ENCODE measurements at places on chromosomes 1 and 21.
A peak's percentile ranks its signal among the peaks of the same experiment; 100 is the strongest.

DNA sequence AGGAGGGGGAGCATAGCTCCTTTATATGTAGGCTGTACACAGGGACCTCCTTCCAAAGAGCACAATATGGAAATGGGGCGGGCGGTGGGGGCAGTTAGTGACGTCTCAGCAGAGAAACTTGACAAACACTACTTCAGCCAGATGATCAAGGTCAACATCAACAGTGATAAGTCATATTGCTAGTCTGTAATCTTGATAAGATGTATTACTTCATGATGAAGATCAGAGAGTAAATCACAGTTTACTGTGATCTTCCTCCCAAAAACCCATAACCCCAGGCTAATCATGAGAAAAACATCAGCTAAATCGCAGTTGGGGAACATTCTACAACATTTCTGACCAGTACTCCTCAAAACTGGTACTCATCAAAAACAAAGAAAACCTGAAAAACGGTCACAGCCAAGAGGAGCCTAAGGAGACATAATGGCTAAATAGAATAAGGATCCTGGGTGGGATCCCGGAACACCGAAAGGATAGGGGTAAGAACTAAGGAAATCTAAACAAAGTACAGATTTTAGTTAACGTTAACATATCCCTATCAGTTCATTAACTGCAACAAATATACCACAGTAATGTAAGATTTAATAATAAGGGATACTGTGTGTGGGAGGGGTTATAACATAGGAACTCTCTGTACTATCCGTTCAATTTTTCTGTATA is 20.2 kb downstream of the LPAR3 start:
- DNase-seq, result no peak

- DNase-seq, result no peak
Measured at GRCh38 chr1:178412400-178412770, 84.4 kb downstream of the CLEC20A start.

- DNase-seq, result no peak
Measured at GRCh38 chr1:61051719-61052394, 30.5 kb upstream of the NFIA start.

- DNase-seq, result no peak
Measured at GRCh38 chr1:230627767-230628166, 14.5 kb upstream of the COG2 start.

- DNase-seq, result no peak
Measured at GRCh38 chr1:42873670-42874069, 27.3 kb downstream of the ZNF691 start.

DNA sequence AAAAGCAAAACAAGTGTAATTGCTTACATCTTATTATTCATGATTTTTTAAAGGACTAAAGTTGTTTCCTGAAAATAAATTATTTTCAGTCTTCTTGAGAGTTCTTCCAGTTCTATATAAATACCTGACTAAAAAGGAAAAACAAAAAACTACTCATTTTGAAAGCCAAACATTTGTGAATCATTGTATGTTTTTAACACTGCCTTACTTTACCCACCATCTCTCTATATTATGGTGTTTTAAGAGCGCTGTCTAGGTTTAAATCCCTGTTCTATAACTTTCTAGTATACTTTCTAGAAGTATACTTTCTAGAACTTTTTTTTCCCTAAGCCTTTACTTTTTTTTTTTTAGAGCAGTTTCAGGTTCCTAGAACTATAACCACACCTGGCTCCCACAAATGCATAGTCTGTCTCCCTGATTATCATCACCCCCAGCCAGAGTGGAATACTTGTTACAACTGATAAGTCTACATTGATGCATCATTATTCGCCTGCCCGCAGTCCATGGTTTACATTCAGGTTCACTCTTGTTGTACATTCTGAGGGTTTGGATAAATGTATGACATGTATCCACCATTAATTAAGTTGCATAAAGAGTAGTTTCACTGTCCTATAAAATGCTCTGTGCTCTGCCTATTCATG is 9.8 kb downstream of the RSBN1 start:
- no peak for DNase-seq

GRCh38 chr1:57620605-57621004 is 196.7 kb upstream of the DAB1 start:
- no peak for DNase-seq

GRCh38 chr1:170530972-170531757 is 801 bp upstream of the GORAB start:
- no peak for DNase-seq

DNA sequence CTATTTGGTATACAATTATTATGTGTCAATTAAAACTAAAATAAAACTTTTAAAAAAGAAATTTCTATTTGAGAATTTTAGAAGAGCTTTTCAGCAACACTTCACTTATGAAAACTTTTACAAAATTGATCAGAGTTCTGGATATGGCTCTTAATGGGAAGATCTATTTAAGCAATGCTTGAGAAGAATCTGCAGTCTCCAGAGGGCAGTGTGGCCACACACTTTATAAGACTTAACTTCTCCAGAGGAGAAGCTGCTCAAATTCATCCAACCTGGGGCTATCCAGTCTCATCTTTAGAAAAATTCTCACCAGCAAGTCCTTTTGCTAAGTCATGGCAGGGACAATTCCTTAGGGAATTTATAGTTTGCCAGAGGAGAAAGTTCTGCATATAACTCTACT is 25.2 kb upstream of the AGO1 start:
- DNase-seq, result no peak

- no peak for DNase-seq
Measured at GRCh38 chr1:47231301-47232186, 481 bp downstream of the TAL1 start.

GRCh38 chr1:172466795-172467407 is 23.0 kb upstream of the PIGC start:
- DNase-seq, result no peak

- DNase-seq, result no peak
Measured at GRCh38 chr21:42471716-42472330, 24.2 kb downstream of the RSPH1 start.

- DNase-seq, result no peak
Measured at GRCh38 chr1:229629261-229629660, 3.2 kb downstream of the URB2 start.

- no peak for DNase-seq
Measured at GRCh38 chr1:92990828-92991227, 29.6 kb upstream of the DIPK1A start.

DNA sequence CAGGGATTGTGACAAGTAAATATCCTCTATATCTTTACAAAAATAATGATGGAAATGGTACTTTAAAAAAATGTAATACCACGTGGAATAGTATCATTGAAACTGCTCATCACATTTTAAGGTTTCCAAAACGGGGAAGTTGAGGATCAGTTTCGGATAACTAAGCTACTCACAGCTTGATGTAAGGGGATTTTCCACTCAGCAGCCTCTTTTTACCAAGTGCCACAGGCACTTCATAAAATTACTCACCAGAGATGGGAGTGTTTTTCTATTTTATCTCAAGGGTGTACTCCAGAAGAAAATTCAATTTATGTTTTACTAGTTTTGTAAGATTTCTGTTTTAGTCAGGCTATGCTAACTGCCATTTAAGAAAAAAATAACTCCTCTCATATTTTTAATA is 91.7 kb downstream of the TPR start:
- no peak for DNase-seq

- peak; percentile 53 for DNase-seq
Measured at GRCh38 chr1:26020330-26020768, 1.2 kb upstream of the EXTL1 start.

DNA sequence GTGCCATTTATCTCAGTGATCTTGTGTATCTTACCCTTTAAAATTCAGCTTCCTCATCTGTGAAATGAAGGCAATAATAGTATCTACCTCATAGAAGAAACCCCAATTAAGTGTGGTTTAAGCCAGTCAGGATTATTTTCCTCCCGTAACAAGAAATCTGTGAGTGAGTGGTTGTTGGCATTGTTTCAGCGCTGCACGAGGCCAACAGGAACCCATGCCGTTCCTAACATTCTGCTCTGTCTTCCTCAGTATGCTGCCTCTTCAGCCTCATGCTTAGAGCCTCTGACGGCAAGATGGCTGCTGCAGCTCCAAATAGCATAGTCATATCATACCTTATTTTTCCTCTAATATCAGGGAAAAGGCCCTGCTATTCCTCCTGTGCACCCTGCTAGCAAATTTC is 289.7 kb downstream of the TM2D1 start:
- no peak for DNase-seq

GRCh38 chr1:89808441-89809117 is 12.3 kb upstream of the LRRC8D start:
- DNase-seq, result peak; percentile 52

DNA sequence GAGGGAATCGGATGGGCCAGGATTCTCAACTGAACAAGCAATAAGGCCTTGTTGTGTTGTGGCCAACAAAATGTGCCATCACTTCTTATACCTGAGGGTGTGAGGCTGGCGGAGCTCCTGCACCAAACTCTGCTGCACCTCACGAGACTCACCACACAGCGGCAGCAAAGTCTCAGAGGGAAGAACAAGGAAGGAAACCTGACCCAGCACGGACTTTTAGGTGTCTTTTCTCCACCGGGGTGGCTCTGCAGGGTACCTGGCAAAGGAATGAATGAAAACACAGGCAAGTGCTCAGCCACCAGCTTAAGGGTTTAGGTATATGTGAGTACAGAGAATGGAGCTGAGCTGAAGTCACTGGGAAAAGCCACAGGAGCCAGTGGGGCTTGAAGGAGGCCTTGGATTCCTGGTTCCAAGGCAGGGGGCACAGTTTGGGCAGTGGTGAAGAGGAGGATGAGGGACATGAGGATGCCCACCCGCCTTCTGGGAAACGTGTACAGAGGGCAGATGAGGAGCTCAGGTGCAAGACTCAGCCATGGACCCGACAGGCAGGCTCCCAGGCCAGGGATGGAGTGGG is 31.1 kb upstream of the HSD3B1 start:
- peak; percentile 15 for DNase-seq

- DNase-seq, result no peak
Measured at GRCh38 chr1:1035291-1035943, 15.5 kb downstream of the AGRN start.

DNA sequence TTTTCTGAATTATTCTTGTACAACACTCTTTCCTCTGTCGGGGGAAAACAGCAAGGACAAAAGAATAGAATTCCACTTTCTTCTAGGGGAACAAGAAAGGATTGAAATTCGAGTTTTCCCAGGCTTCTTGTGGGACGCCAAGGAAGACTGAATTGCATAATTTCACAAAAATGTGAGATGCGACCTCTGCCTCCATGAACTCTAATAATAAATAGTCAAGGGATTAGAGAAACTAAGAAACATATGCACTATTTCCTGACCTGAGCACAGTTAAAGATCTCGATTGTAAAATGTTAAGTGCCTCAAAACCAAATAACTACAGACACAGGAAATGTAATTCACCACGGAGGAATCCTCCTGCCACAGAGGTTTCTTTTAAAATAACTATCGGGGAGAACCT is 117.3 kb upstream of the MARK1 start:
- no peak for DNase-seq

GRCh38 chr1:89732643-89733222 is 88.1 kb upstream of the LRRC8D start:
- no peak for DNase-seq

DNA sequence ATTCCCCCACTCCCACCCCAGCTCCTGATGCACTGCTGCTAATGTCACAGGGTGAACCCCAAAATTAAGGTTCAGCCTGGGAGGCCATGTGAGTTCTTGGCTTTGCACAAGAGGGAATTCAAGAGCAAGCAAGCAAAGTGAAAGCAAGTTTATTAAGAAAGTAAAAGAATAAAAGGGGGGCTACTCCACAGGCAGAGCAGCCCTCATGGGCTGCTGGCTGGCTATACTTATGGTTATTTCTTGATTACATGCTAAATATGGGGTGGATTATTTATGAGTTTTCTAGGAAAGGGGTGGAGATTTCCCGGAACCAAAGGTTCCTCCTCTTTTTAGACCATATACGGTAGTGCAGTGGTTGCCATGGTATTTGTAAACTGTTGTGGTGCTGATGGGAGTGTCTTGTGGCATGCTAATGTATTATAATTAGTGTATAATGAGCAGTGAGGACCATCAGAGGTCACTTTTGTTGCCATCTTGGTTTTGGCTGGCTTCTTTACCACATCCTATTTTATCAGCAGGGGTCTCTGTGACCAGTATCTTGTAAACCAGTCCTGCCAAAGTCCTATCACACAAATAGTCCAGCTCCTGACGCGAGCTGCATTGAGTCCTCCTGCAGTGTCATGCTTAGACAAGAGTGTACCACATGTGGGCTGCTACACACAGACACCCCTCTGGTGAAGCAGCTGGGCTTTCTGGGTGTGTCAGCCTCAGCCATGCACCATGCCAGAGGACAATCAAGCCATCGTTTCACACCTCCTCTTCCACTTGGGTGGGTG is 46.4 kb upstream of the CSF1 start:
- DNase-seq, result no peak

- peak; percentile 35 for DNase-seq
Measured at GRCh38 chr1:110239441-110240430, 29.6 kb downstream of the KCNC4 start.

- DNase-seq, result no peak
Measured at GRCh38 chr21:41954654-41955499, 1.1 kb upstream of the C2CD2 start.

- DNase-seq, result no peak
Measured at GRCh38 chr1:183840140-183840539, 35.2 kb downstream of the RGL1 start.

GRCh38 chr1:18010408-18010807 is 97.2 kb upstream of the IGSF21 start:
- DNase-seq, result no peak

GRCh38 chr1:2528966-2529783 is 888 bp downstream of the HES5 start:
- DNase-seq, result no peak

- DNase-seq, result no peak
Measured at GRCh38 chr1:69413129-69413528, 154.6 kb upstream of the LRRC7 start.

- DNase-seq, result no peak
Measured at GRCh38 chr1:157288996-157289395, 150.8 kb upstream of the ETV3 start.

- peak; percentile 70 for DNase-seq
Measured at GRCh38 chr1:25520446-25521061, 22.9 kb upstream of the LDLRAP1 start.

- no peak for DNase-seq
Measured at GRCh38 chr1:36941316-36941978, 92.9 kb downstream of the GRIK3 start.

- no peak for DNase-seq
Measured at GRCh38 chr1:204873176-204873575, 2.5 kb downstream of the NFASC start.

All from AG08395 (cell line).